ENCODE measurements at places on chromosomes 1 and 21.

GRCh38 chr1:216596281-216596862, 126.9 kb downstream of the ESRRG start:
- DNase-seq = no peak

DNA sequence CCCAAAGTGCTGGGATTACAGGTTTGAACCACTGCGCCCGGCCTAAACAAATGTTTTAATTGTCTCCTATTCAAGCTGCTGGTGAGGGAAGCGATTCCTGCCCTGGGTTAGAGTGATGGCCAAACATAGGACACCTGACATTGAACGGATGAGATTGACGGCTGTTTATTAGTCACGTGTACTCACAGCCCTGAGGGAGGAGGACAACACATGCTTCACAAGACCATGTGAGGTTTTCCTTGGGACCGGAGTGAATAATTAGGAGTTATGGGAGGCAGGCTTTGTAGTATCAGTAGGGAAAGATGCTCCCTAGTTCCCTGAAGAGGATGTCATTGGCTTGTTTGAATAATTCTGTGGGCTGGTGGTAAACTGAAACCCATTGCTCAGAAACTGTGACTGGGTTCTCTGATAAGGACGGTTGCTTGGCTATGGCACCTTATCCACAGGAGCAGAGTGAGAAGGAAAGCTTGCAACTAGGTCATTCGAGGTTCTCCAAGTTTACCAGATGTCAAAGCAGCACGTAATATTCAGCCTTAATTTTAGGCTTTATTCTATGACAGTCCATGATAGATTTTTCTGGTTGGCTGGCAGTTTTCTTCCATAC, 245.8 kb downstream of the PLA2G4A start:
- DNase-seq = no peak

DNA sequence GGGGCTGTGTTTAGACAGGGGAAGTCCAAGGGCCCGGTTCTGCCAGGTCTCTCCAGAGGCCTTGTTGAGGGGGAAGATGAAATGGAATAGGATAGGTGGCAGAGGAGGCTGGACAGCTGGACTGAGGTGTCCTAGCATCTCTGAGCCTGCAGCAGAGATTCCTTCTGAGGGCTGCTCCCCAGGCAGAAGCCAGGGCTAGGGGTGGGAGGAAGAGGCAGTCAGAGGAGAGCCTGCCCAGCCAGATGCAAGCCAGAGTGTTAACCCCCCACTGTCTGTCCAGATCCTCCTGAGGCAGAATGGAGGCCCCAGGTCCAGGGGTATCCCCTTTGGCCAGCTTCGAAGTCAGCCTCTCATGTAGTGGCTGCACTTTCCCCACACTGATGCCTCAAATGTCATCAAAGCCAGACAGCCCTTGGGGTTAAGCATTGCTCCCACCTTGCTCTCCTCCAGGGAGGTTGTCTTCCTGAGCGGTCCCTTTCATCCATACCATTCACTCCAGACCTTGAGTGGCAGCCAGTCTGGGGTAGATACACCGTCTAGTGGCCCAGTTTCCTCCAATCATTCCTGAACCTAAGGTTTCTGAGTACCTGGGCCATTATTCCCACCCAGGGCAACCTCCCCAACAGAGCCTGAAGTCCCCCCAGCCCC, 1.7 kb downstream of the CSF1 start:
- no peak for DNase-seq

DNA sequence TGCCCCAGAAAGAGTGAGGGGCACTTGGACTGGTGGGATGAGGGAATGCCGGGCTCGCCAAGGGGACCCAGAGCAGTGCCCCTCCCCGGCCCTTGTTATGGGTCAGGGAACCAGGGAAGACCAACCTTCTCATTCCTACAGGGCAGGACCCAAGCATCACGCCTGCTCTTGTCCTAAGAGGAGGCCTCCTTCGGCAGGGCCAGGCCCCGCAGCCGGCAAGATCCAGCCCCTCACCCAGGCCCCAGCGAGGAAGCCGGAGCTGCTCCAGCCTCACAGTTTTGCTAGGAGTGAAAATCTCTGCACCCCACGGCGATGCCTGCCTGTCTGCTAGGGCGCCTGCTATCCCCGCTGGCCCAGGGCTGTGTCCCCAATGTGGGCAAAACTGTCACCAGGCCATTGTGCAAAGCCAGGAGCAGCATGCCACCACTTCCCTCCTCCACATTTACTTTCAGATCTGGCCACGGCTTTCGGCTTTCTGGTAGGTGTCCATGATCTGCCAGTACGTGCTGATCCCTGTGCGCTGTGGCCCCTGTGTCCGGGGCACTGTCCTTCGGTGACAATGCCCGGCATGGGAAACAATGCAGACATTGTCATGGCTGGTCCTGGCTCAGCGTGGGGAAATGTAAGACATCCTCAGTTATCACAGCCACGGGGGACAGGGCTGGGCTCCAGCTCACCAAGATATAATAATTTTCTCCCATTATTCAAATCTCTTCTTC, 9.6 kb downstream of the ACTRT2 start:
- DNase-seq = no peak

DNA sequence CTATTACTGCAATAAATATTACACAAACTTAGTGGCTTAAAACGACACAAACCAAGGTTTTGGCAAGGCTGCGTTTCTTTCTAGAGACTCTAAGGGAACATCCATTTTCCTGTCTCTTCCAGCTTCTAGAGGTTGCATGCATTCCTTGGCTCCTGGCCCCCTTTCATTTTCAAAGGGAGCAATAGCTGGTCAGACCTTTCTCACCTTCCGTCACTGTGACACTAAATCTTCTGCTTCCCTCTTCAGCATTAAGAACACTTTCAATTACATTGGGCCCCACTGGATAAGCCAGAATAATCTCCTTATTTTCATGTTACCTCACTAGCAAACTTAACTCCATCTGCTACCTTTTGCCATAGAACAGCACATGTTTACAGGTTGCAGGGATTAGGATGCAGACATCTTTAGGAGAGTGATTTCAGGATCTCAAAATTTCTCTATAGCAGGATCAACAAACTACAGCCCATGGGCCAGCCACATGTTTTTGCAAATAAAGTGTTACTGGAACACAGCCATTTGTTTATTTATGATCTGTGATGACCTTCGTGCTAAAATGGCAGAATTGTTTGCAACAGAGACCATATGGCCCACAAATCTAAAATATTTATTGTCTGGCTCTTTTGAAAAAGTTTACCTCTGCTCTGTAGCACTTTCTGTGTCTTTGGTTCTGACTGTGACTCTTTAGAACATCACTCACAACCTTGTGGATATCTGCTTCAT, 221.5 kb upstream of the SGIP1 start:
- DNase-seq = no peak

DNA sequence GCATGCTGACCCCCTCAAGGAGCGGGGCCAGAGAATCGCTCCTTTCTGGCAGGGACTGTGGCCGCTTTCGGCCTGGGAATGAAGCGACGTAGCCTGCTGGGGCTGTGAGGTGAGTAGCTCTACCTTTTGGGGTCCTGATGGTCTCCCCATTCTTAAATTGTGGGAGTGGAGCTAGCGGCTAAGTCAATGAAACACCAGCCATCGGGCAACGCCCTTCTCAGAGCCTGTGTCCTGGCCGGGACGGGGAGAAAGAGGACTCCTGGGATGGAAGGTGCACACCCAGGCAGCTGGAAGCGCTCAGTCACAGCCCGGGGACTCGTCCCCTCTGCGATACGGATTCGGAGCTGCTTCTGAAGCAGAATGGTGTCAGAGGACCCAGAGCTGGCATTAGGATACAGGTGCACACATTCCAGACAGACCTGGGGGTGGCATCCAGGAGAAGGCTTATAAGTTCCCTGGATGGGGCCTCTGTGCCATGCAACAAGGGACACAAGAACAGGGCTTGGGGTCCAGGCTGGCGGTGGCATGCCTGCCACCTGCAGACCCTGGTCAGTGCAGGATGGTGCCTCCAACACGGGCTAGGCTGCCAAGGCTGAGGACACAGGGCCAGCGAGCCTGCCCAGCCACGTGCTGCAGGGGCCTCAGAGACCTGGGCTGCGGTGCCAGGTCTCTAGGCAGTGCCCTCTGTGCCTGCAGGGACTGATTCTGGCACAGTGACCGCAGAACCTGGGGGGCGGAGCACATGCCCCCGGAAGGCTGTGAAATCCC, 945 bp upstream of the WNT9A start:
- no peak for DNase-seq

DNA sequence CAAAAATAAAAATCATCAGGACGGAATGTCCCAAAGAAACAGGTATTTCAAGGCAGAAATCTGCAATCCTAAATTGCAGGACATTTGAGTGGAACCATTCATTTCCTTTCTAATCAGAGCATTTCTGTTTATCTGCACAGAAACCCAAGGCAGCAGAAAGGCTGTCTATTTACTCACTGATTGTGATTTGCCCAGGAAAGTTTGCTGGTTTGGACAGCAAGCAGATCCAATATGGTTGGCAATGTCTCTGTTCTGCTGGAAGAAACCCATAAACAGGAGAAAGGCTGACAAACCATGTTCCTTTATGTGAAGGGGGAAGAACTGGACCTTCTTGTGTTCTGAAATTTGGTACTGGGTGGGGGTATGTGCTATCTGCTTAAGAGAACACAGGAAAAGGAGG, 120.1 kb downstream of the CLIC6 start:
- DNase-seq = no peak

GRCh38 chr1:2914702-2915101, 106.6 kb upstream of the ACTRT2 start:
- no peak for DNase-seq

DNA sequence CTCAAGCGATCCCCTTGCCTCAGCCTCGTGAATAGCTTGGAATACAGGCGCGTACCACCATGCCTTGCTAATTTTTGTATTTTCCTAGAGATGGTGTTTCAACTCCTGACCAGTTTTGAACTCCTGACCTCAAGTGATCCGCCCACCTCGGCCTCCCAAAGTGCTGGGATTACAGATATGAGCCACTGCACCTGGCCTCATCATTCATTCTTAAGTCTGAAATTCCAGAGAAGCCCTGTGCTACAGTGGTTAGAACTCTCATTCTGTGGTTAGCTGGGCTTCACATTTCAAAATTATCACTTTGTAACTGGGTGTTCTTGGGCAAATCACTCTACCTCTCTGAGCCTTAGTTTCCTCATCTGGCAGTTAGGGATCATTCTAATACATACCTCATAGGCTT, 86.1 kb upstream of the POU3F1 start:
- no peak for DNase-seq

DNA sequence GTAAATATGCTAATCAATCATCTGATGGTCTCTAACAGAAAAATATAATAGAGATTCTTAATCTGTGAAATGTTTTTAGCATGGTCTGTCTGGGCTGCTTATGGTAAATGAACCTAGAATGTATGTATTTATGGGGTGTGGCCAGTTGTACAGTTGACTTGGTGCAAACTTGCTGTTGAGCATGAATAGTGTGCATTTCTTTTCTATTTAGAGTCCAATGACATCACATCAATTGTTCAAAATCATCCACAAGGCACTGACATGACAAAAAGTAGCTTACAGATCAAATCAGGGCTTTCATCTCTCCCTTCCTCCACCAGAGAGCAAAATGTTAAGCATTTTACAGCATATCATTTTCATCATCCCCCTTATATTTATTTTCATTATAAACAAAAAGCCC, 1010.3 kb downstream of the KCNT2 start:
- no peak for DNase-seq

GRCh38 chr1:48603222-48603621, 131.2 kb upstream of the SPATA6 start:
- no peak for DNase-seq

DNA sequence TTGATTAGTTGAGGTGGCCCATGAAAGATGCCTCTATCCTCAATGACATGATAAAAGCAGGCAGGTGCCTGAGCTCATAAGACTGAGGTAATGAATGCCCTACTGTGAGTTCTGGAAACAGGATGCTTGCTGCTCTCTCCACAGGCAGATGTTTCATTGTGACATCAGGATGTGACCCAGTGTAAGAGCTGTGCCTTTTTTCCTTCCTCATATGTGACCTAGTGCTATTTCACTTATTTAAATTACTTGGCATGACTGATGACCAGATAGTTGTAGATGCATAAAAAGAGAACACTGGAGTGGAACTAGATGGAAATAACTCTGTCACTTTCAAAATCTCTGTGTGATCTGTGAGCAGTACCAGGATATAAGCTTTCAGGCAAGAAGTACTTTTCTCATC, 31.9 kb downstream of the KIF14 start:
- no peak for DNase-seq

GRCh38 chr1:172325531-172325930, 95.0 kb upstream of the C1orf105 start:
- DNase-seq = no peak

DNA sequence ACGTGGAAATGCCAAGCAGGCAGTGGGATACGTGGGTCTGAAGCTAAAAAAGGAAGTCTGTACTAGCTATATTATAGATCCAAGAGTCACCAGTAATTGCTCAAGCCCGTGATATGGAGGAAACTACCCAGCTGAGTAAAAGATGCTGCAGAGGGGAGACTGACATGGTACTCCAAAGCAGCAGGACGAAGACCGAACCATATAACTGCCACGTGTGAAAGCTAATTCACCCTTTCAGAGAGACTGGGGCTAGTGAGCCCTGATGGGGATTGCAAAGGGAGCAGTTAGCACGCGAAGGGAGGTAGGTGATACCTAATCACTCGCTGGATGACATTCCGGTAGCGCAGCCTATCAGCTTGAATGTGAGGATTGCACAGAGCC, 316 bp downstream of the AP4B1 start:
- no peak for DNase-seq
